ENCODE measurements at places on chromosomes 5 and 9.

DNA sequence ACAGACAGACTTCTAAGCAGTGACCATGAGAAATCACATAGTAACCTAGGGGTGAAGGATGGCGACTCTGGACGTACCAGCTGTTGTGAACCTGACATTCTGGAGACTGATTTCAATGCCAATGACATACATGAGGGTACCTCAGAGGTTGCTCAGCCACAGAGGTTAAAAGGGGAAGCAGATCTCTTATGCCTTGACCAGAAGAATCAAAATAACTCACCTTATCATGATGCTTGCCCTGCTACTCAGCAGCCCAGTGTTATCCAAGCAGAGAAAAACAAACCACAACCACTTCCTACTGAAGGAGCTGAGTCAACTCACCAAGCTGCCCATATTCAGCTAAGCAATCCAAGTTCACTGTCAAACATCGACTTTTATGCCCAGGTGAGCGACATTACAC lies 38.0 kb upstream of the CCDC152 start:
- DNase-seq: no peak

DNA sequence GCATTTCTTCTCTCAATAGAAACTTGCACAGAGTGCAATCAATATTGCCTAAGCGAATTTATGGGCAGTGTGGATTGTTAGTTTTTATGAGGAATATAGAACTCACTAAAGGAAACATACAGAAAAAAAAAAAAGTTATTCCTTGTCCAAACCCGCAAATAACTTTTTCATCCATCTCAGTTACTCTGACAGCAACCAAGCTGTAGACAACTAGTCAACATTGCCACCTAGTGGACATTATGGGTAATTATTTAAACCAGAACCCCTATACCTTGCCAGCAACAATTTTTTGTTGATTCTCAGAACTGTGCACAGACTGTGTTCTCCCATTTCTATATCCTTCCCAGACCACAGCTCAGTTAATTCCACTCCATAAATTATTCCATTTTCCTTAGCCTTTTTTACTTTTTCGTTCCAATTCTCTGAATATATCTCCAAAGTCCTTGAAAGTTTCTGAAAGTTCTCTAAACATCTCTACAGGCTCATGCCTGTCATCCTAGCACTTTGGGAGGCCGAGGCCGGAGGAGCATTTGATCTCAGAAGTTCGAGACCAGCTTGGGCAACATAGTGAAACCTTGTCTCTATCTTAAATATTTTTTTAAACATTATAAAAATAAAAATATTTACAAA lies 2.6 kb upstream of the AFAP1L1 start:
- DNase-seq: no peak

DNA sequence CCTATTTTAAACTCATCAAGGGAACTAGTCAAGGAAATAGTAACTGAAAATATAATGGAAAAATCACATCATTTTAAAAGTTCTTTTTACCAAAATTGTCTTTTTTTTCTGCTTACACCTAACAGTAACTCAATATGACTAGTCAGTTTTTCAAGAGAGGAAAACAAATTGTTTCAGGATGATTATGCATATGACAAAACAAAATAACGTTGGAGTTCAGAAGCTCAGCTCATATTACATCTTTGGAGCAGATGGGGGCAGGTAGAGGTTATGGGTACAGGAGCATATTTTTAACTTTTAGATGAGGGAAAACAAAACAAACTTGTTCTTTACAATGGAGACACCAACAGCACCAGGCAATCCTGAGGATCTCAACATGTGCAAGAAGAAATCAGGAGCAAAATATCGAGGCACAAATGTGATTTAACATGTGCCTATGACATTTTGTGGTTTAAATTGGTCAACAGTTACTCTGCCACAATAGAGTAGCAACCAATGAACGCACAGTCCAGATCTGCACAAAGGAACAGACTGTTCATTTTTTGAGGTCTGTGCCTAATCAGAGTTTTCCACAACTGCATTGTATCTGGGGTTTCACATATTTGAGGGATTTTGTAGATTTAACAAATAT lies 659.0 kb downstream of the ANXA1 start:
- DNase-seq: no peak

DNA sequence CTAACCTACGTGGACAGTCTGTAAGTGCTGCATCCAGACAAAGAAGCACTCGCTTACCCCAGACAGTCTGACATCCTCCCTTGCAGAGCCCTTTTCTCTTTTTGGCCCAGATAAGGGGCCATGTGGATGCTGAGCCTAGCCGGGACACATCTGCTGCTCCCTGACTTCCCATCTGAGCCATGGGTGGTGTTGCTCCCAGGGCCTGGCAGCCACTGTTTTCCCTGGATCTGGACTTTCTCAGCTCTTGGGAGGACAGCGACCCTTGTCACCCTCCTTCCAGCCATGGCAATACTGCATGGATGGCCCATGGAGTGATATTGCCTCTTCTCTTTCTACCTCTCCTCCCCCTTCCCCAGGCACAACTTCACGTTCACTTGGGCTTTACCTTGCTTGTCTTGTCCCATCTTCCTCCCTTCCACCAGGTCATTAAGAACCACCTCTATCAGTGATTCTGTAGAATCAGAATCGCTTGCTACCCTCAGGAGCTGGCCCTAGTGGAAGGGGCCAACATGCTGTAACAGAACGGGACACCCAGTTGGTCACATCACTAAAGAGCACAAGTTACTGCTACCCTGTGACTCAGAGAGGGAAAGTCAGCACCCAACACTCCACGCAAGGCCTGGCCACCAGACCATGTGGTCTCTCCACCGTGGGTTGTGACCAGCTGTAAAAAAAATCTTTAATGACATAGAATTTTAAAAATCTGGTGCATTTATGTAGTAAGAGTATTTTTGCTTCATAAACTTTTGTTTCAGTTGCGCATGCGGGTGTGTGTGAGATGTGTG lies 4.4 kb downstream of the NEURL1B start:
- DNase-seq: no peak

GRCh38 chr9:108412755-108413154 lies 443.0 kb downstream of the ACTL7B start:
- DNase-seq: no peak

- DNase-seq: no peak
These were observed 205.2 kb upstream of the DAB2 start for GRCh38 chr5:39629946-39630345.

DNA sequence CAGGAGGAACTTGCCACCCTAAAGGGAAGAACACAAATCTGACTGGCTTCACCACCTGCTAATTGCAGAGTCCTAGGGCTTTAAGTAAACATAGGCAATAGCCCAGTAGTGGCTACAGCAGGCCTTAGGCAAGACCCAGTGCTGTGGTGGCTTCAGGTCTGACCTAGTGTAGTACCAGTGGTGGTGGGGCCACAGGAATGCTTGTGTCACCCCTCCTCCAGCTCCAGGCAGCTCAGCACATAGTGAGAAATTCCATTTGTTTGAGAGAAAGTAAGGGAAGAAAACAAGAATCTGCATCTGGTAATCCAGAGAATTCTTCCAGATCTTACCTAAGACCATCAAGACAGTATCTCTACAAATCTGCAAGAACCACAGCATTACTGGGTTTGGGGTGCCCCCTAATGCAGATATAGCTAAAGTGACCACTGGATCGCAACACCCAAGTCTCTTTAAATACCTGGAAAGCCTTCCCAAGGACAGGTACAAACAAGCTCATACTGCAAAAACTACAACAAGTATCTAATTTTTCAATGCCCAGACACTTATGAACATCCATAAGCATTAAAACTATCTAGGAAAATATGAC lies 102.6 kb upstream of the TRPM3 start:
- DNase-seq: no peak

GRCh38 chr5:27311544-27311943 lies 273.2 kb upstream of the CDH9 start:
- DNase-seq: no peak

- DNase-seq: no peak
These were observed 526.7 kb upstream of the TYRP1 start for GRCh38 chr9:12166518-12166917.

GRCh38 chr9:97979788-97980478 lies 3.2 kb upstream of the ANP32B start:
- DNase-seq: no peak

- no peak for DNase-seq
These were observed 1.4 kb downstream of the ZNF622 start for GRCh38 chr5:16464231-16464630.

GRCh38 chr9:117437283-117437682 lies 22.4 kb upstream of the ASTN2 start:
- DNase-seq: no peak

DNA sequence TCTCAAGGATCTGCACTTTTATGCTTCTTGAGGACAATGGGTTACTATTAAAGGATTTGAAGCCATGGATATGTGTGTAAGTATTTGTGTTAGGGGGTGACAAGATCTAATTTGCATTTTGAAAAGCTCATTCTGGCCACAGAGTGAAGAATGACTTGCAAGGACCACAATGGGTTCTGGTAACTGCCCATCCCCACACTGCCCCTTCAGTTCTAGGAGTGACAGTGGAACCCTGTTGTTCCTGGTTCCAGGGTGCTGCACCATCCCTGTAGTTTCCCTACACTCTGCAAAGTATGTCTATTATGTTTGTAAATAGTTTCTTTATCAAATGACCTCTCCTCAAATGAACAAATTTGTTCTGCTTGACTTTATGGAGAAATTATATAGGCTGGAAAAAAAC lies 9.7 kb upstream of the SPRY4 start:
- DNase-seq: no peak

DNA sequence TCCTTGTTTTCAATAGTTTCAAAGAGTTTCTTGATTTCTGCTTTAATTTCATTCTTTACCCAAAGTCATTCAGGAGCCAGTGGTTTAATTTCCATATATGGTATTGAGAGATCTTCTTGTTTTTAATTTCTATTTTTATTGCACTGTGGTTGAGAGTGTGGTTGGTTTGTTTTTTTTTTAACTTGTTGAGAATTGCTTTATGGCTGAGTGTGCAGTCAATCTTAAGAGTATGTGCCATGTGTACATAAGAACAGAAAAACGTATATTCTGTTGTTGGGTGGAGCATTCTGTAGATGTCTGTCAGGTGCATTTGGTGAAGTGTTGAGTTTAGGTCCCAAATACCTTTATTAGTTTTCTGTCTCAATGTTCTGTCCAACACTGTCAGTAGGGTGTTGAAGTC lies 26.7 kb upstream of the IPPK start:
- DNase-seq: no peak

GRCh38 chr9:123964761-123965160 lies 34.8 kb upstream of the DENND1A start:
- DNase-seq: no peak

- DNase-seq: no peak
These were observed 24.4 kb upstream of the SMAD5 start for GRCh38 chr5:136108180-136108611.

DNA sequence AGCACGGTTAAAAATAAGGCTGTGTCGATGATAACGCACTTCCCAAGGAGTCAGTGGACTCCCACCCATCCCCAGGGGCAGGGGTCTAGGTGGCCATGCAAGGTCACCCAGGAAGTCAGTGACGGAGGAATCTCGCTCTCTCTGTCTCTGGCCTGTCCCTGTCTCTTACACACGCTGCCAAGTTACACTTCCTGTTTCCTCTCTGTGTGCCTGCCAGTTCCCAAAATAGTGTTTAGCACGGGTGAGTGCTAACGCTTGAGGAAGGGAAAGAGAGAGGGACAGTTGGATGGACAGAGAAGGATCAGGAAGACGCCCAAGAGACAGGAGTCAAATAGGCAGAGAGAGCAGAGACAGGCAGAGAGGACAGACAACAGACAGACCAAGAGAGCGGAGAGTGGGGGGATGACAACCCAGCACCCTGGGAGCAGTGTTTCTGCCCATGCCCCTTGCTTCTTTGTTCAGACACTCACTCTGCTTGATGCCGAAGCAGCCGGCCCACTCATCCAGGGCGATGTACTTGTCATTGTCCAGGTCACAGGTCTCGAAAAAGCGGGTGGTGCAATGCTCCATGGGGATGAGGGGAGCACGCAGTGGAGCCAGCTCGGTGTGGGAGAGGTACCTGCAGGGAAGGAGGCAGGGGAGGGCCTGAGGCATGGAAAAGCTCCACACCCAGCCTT lies 23.0 kb downstream of the SPARC start:
- DNase-seq: no peak

DNA sequence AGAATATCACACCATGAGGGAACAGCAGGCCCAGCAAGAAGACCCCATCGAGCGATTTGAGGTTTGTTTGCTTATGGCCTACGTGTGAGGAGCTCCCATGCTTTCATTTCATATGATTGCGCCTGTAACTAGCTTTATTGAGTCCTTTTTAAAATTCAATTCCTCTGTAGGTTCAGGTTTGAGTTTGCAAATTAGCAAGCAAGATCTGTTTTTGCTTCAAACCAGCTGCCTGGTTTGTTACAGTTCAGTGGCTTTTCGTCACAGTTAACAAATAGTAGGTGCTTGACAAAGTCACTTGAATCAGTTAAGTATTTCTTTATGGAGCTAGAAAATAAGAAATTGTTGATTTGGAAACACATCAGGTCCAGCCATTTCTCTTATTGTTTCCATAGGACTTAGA lies 56.3 kb downstream of the GPR21 start:
- no peak for DNase-seq

DNA sequence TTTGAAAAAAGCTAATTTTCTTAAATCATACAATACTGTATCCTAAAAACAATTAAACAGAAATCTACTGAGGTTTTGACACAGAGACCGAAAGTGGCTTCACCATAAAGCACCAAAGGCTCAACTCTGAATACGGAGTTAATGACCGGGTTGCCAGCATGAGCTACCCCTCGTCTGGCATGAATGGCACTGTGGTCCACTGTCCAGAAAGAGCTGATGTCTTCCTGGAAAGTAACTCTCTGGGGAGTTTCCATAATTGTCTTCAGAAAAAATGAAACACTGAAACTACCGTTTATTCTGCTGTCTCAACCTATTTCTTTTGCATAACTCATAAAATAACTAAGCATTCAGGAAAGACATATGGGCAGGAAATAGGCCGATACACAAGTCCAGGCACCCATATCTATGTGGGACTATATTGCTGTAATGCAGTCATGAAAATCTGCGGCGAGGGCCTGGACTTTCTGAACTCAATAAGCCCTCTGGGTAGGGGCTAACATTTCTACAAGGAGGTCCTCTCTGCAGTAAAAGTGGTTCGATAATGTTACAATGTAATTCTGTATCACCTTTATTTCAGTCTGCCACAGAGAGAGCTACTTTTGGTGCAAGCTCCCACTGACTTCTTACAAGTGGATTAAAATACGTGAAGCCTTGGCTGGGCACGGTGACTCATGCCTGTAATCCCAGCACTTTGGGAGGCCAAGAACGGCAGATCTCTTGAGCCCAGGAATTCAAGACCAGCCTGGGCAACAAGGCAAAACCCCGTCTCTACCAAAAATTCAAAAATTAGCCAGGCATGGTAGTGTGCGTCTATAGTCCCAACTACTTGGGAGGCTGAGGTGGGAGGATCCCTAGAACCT lies 52.4 kb downstream of the ANKH start:
- DNase-seq: no peak

DNA sequence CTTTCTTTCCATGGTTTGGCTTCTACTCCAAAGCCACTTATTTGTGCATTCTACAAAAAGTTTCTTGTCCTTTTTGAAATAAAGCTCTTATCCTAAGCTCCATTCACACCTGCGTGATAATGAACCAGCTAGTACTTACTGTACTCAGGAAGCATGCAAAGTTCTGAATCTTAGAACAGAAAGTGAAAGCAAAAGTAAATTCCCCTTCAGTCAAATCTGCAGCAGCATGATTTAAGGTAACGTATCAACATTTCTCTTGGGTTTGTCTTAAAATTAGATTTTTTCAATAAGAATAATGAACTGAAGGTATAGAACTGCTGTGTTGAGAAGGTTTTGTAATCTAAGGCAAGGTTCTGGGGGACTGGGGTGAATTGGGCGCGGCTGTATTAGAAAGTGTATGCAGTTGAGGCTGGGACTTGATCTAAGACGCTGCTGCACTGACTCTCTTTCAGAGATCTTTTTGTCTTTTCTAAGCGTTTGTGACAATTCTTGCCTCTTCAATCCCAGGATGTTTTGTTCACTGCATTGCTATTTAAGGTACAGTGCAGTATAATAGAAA lies at the start of gene ERAP2:
ERAP2 (plus strand) TSS at position 209 of the 559 bp plus-strand sequence. CDS start 3,186 bp downstream, outside the sequence.
- no peak for DNase-seq

Measured in tibial nerve (tissue), 4 donors.